ENCODE measurements at places on chromosomes 3 and 15. TPM values are rescaled to one million over a fixed set of nuclear protein-coding genes. Genes with fewer than 3 reads are reported as not detected.
A peak's percentile ranks its signal among the peaks of the same experiment; 100 is the strongest.

- no peaks in the 10 kb centered on the region for H3K27me3 ChIP-seq
- no peak overlapping the region for H3K4me3 ChIP-seq
- H3K27ac ChIP-seq: no peak overlapping the region
- H3K4me1 ChIP-seq: no peaks in the 10 kb centered on the region
- no peaks in the 10 kb centered on the region for H3K36me3 ChIP-seq
These were observed 101.9 kb upstream of the KCNMB2 start for GRCh38 chr3:178434206-178434805.

The TTLL13 gene
- not detected for total RNA-seq

DNA sequence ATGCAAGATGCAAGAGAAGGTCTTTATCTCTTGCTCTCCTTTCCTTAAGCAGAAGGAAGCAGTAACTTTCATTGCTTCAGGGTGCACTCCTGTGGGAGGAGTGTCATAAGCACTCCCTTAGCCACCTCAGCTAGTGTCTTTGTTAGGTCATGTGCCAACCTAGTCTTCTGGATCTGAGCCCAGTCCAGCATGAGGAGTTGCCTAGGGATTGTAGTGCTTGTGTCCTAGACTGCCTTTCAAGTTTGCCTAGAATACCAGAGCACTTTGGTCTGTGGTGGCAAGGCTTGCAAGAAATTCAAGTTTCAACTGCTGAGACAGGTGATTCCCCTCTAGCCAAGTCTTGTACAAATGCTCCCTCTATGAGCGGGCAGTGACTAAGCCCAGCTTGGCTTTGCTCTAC is 633.6 kb downstream of the ZNF385D start:
- no peaks in the 10 kb centered on the region for H3K27me3 ChIP-seq
- DNase-seq: peak; percentile 4
- H3K27ac ChIP-seq: no peak overlapping the region

The KAT2B gene
- total RNA-seq: 7.7 TPM
